ENCODE measurements at places on chromosomes 5 and 9.

- no peak for DNase-seq
Observed at GRCh38 chr5:17895288-17896033, 261.2 kb downstream of the TAF11L14 start.

GRCh38 chr9:99720455-99721050, 101.1 kb upstream of the NR4A3 start:
- DNase-seq: no peak

GRCh38 chr9:76136986-76137385, 246.5 kb downstream of the PCSK5 start:
- DNase-seq: no peak

DNA sequence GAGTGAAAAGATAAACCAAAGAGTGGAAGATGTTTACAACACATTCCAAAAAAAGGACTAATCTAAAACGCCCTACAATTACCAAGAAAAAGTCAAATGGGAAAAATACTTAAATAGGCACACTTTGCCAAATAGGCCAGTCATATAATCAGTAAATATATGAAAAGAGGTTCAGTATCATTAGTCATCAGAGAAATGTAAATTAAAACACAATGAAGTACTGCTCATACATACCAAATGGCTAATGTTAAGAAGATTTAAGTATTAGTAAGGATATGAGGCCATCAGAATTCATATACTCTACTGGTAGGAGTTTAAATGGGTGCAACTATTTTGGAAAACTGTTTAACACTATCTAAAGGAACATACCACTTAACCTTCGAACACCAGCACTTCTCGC, 47.6 kb downstream of the ZDHHC21 start:
- DNase-seq: no peak

DNA sequence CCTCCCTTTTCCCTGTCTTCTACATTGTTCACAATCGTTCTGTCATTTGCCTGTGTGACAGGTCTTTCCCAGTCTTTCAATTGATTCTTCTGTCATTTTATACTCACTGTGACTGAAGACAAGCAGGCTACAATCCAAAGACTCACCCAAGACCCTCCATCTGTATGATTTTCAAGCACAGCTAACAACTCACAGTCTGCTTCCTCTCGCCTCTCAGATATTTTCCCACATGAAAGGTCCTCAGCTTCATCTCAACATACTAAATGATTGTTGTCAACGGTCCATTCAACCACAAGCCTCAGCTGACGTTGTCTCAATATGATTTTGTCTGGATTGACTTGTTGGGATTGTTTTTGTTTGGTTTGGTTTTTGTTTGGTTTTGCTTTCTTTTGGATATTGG, 346.5 kb downstream of the NFIB start:
- no peak for DNase-seq

DNA sequence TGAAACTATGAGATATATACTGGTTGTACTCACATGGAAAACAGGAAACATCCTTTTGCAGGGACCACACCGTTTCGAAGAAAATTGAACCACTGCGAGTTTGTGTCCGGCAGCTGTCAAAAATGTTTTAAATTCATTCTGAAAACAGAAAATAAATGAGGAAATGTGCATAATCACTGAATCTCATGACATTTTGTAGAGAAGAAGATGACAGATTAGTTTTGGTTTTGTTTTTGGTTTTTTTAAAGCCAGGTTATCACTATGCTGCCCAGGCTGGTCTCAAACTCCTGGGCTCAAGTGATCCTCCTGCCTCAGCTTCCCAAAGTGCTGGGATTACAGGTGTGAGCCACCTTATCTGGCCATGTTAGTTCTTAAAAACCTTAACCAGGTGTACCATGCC, 3.5 kb downstream of the TXNDC8 start:
- DNase-seq: no peak

DNA sequence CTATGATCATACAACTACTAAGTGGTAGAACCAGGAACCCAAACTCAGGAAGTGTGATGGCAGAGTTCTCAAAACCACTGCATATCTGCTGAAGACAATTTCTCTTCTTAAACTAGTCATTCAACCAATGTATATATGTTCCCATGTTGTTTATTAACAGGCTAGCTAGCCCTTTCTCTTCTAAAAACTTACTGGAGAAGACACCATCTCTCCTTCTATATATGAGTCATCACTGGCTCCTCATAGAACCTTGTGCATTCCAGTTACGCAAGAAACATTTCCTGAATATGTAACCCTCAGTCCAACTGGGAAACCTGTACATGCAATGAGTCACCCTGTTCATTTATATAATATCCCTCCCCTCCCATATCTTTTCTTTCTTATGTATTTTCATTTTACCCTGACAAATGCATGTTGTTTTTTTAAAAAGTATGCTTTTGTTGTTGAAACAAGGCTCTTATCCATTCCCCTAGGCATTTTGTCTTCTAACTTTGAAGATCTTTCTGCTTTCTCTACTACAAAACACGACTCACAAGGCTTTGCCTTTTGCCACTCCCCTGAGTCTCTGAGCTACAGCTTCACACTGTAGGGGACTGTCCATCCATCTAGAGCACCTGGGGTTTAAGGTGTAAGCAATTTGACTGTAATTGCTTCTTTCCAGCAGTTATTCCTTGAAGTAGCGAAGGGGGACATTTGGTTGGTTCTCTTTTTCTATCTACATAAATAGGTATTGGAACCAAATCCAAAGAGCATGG, 119.5 kb downstream of the ANXA1 start:
- DNase-seq: no peak

DNA sequence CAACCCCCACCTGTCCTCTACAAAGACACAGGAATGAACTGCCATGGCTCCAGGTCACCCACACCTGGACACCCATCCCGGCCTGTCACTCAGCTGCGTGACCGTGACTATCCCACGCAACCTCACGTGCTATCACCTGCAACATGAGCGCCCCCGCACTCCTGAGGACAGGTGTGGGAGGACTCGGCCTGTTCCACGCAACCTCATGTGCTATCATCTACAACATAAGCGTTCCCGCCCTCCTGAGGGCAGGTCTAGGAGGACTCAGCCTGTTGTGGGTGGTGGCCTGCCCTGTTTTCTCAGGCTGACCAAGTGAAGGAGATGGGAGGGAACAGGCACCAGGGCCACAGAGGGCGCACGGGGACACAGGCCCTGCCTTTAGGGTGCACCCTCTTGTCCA, 4.1 kb downstream of the QSOX2 start:
- DNase-seq: no peak

GRCh38 chr9:1051584-1052275, 1.6 kb downstream of the DMRT2 start:
- DNase-seq: no peak

GRCh38 chr5:9207817-9208418, 338.0 kb downstream of the SEMA5A start:
- DNase-seq: no peak

DNA sequence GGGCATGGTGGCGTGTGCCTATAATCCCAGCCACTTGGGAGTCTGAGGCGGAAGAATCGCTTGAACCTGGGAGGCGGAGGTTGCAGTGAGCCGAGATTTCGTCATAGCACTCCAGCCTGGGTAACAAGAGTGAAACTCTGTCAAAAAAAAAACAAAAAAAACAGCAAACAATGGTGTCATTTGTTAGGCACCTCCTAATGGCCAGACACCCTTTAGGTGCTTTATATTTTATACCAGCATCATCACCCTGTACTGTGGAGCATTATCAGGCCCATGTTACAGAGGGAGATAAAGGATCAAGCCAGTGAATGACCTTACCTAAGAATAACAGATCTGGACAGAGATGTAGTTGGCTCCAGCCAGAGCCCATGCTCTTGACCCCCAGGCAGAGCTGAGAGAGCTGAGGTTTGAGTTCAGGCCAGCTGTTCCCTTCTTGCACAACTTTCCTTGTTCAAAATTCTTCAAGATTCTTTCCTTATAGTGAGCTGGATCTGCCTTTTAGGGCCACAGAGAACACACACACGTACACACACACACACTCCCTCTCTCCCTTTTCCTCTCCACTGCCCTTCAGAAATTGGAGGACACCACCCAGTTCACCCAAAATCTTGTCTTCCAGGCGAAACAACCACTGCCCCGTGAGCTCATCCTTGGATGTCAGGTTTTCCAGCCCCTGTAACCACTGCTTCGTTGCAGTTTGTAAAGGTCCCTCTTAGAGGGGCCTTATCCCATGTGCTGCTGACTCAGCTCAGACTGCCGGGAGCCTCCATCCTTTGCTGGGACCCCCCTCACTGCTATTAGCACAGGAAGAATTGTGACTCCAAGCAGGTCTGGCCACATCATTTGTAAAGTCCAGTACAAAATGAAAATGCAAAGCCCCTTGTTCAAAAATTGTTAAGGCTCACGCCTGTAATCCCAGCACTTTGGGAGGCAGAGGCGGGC, 10.4 kb upstream of the PTGES start:
- no peak for DNase-seq

DNA sequence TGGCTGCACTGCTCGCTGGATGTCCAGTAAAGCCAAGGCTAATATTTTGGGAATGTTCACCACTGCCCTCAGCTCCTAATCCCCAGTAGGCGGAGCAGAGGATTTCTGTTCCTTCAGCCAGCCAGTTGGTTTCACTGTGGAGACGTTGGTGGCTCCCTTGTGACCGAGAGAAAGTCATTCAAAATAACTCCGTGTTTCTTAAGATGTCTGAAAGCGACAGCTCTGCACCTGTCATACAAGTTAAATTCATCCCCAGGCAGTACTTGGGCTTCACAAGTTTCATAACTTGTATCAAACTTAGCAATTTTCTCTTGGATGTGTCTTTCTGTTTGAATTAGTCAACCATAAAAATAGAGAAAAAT, 382 bp upstream of the CDKN2B start:
- no peak for DNase-seq

GRCh38 chr9:33147416-33148169, 19.5 kb downstream of the B4GALT1 start:
- no peak for DNase-seq

DNA sequence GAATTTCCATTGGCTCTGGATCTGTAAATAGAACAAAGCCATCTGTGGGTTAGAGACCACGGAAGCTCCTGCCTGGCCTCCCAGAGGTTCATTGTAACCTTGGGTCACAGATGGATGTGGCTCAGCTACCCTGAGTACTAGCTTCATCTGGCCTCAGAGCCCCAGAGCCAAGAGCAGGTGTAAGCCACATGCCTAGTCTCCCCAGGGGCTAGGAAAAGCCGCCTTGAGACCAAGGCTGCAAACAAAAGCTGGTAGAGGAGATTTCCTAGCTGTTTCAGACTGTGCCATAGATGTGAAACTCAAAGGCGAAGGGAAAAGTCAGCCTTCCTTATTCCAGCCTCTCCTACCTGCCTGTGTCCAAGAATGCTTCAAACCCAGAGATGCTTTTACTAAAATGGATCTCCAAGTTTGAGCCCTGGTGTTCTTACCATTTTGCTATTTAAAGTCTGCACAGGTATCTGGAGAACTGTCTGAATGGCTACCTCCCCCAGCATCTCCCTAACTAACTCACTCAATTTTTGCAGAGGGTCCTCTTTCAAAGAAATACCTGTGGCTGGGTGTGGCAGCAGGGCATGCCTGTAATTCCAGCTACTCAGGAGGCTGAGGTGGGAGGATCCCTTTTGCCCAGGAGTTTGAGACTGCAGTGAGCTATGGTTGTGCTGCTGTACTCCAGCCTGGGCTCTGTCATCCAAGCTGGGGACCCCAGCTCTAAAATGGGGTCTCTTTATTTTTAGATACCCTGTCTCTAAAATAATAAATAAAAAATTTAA, 42.3 kb upstream of the MAP1B start:
- DNase-seq: no peak

DNA sequence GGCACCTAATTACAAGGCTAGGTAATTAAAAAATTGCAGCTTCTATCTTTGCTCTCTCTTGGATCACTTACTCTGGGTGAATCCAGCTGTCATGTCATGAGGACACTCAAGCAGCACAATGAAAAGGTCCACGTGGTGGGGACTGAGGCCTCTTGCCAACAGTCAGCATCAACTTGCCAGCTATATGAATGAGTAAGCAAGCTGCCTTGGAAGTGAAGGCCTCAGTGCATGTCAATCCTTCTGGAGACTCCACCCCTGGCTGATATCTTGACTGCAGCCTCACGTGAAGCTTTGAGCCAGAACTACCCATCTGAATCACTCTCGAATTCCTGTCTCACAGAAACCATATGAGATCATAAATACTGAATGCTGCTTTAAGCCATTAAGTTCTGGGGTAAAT, 140.5 kb downstream of the SNX18 start:
- DNase-seq: no peak

DNA sequence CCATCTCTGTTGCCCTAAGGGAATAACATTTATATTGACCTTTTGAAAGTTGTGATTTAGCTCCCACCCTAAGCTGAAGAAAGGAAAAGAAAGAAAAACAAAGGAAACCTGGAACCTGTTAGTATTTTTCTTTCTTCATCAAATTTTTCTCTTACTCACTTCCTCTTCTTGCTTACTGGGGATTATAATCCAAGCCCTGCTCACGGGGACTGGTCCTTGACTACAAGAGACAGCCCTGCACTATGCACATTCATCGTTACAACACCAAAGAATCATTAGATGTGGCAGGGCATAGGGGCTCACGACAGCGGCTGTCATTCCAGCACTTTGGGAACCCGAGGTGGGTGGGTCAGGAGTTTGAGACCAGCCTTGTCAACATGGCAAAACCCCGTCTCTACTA, 37.8 kb upstream of the LPAR1 start:
- no peak for DNase-seq

- no peak for DNase-seq
Observed at GRCh38 chr9:107218829-107219485, 64.1 kb upstream of the RAD23B start.
